ENCODE measurements at places on chromosomes 11 and 22.

DNA sequence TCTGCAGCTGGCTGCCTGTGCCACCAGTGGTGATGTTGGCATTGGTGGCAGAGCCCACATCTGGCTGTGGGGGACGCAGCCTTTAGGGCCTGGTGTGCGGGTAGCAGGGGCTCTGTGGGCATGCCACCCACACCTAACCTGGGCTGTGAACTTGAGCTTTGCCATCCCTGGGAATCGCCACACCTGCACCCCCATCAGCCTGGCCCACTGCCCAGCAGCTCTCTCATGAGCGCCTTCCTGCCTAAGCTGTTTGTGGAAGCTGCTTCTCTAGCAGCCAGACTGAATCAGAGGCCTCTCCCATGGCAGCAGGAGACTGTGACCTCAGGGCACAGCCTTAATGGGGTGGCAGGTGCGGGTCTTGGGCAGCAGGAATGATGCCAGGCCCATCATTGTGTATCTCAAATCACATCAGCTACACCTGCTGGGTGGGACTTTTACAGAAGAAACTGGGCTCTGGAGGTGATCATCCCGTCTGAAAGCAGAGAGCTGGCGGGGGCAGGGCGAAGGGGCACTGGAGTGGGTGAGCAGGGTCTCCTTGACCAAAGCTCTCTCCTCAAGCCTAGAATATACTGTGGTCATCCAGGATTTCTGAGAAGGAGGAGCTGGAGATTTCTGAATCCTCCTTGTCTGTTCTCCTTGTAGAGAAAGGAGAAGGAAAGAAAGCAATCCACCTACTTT lies 17.8 kb upstream of the CARS1 start:
- DNase-seq, result no peak

- DNase-seq, result no peak
Measured at GRCh38 chr11:2473361-2474058, 28.7 kb downstream of the KCNQ1 start.

GRCh38 chr11:107733518-107733917 lies 21.7 kb upstream of the SLN start:
- DNase-seq, result no peak

GRCh38 chr11:88040148-88040496 lies 135.1 kb downstream of the RAB38 start:
- DNase-seq, result no peak

GRCh38 chr22:18096823-18097222 lies 13.8 kb upstream of the TUBA8 start:
- no peak for DNase-seq

- DNase-seq, result no peak
Measured at GRCh38 chr11:119671051-119671450, 57.9 kb downstream of the NECTIN1 start.

- DNase-seq, result no peak
Measured at GRCh38 chr11:70074746-70075145, 3.4 kb upstream of the ANO1 start.

DNA sequence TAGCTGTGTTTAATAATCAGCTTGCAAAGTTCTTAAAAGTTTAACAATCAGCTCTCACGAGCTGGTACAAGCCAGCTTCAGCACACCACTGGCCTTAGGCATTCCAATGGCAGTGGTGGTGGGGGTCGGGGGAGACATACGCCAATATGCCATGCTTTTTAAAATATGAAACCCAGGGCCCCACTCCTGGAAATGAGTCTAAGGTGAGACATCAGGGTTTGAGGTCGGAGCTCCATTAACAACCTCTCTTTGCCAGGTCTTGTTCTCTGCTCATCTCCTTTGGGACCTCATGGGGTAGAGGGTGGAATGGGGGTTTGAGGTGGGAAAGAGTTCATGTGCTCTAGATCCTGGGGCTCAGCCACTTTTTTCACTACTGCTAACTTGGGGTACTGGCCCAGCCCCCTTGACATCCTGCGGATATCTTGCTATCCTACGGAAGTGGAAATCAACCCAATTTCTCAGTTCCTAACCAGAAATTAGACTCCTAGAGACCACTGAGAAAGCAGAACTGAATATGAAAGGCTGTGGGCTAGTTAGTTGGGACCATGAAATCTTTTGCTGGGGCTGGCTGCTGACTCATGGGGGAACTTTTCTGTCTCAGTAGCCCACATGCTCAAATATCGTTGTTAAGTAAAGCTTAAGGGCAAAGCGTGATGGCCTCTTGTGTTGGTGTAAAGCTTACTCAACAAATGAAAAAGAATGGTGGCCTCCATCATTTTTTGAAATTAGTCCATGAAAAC lies 90.1 kb downstream of the PDHX start:
- no peak for DNase-seq

Measured in stimulated activated CD4-positive, alpha-beta T cell treated with anti-CD3 and anti-CD28 coated beads, Interleukin-12 subunit alpha, Interleukin-12 subunit beta, amount 100 ng/mL, for 48 hours (primary cell).